ENCODE measurements at places on chromosomes 7 and 10.

- DNase-seq, result no peak
Measured at GRCh38 chr10:24707445-24707844, 16.2 kb downstream of the ARHGAP21 start.

GRCh38 chr10:105549731-105550130 lies 908.6 kb downstream of the SORCS3 start:
- DNase-seq, result no peak

GRCh38 chr7:50507898-50508470 lies 57.2 kb downstream of the DDC start:
- peak; percentile 99 for DNase-seq

- no peak for DNase-seq
Measured at GRCh38 chr10:75107756-75108683, 3.4 kb upstream of the SAMD8 start.

- DNase-seq, result no peak
Measured at GRCh38 chr7:17917842-17918241, 22.5 kb downstream of the SNX13 start.

GRCh38 chr10:31099664-31100063 lies 68.0 kb upstream of the ZNF438 start:
- DNase-seq, result no peak

- DNase-seq, result no peak
Measured at GRCh38 chr7:50693455-50694130, 89.1 kb downstream of the GRB10 start.

DNA sequence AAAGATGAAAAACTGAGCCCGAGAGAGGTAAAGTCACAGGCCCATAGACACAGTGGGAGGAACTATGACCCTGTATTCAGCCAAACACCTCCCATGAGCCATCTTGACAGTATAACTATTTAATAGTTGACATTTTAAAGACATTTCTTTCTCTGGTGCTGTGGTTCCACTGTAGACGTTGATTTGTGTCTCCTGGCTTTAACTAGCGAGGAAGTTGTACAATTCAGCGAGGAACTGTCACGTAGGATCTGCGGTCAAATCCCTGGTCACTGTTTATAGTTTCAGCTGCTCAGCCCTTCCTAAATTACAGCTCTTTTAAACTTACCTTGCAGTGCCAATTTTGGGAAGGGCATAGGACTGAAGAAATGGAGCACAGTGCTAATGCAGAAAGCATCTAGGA lies 7.1 kb upstream of the CELF2 start:
- DNase-seq, result no peak

DNA sequence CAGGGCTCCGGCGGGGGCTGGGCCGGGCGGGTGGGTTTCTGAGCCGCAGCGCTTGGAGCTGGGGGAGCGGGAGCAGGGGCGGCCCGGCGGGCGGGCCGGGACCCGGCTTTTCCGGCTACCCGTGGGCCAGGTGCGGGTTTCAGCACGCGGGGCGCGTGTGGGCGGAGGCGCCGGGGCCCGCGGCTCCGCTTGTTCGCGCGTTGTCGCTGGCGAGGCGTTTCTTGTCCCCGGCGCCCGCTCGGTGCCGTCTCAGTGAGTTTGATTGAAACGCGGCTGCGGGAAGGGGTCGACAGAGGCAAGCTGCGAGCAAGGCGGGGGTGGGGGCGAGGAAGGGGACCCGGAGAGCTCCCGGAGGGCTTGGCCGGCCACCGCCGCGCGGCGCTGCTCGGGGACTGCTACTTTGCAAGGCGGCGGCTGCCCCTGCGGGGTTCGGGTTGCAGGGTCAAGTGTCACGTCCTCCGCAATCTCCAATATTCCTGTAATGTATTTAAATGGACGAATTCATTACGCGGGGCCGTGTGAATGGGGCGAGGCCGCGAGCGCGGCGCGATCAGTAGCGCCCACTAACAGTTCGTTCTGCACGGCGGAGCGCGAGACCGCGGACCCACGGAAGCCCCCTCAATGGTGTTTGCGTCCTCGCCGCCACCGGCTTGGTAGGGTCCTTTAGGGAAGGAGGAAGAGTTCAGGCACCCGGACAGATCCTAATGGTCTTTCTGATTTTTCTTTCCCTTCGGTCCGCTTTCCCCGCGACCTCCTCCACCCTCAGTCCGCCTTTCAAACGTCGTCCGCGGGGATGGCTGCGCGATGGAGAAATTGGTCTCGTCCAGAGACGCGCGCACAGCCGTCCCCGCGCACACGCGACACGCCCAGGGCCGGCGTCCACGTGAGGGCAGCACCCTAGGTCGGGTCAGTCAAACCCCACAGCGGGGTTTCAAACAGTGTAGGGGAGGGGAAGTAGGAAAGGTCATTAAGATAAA lies 76.9 kb downstream of the INSIG1 start:
- DNase-seq, result no peak

DNA sequence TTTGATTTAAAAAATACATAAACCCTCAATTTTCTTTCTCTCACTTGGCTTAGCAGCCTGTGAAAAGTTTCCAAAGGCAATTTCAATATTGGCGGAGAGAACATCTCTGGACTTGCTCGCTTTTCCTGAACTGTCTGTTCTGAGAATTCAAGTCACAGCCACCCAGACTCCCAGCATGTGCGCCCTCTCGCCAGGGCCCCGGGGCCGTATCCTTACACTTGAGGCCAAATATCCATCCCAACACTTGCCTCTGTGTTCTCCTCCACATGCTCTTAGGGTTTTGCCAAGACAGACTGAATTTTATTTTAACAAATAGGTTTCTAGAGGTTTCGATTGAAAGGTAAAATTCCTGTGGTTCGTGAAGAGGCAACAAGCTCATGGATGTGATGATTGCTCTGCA lies 111.5 kb upstream of the GPR26 start:
- DNase-seq, result no peak

DNA sequence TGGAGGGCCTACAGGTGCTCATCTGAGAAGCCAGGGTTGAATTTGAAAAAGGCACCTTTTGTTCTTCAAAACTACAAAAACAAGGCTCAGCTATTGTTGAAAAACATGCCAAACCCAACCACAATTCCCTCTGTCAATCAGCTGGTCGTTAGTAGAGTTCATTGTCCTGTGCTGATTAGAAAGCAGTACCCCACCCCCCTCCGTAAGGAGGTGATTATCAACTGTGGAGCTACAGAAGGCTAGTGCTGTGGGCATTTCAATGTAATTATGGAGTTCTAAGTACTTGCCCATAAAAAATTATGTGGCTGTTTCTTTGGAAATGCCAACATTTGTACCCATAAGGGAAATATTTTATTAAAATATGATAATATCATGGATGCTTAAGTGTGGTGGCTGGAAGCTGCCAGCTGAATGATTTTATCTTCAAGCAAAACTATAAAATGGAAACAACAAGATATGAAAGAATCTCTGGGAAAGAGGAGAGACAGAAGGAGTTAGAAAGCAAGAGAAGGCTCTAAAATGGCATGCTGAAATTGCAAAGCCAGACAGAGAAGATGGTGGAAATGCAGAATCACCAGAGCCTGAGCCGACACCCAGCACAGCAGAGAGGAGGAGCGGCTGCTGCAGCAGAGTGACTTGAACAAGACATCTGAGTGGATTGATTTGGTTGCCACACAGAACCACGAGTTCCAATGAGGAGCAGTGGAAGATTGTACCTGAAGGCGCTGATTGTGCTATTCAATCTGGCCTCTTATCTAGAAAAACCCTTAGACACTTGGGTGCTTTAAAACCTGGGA lies 179.5 kb upstream of the LRGUK start:
- DNase-seq, result no peak

- DNase-seq, result no peak
Measured at GRCh38 chr7:121940918-121941317, 68.0 kb downstream of the PTPRZ1 start.

GRCh38 chr7:99004216-99004615 lies 125.9 kb downstream of the TRRAP start:
- DNase-seq, result no peak

- DNase-seq, result no peak
Measured at GRCh38 chr7:26195867-26196657, 4.5 kb downstream of the HNRNPA2B1 start.

DNA sequence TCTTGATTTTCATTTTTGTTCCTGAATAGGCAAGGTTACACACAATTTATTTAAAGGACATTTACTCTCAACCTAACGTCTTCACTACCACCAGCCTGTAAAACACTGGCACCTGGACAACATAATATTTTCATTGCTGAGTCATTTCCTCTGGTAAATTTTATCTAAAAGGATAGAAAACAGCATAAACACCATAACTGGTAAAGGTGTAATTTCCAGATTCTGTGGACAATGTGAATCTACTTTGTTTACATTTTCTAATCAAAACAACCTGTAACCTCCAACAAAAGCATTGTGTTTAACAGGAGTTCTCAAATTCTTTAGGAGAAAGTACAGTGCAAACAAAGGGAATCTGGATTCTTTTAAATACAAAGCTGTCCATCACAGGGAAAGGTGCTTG lies 472.0 kb upstream of the AKR1E2 start:
- DNase-seq, result no peak

- no peak for DNase-seq
Measured at GRCh38 chr7:18354108-18355085, 141.2 kb upstream of the HDAC9 start.

- no peak for DNase-seq
Measured at GRCh38 chr7:25255611-25256332, 27.5 kb upstream of the NPVF start.

- DNase-seq, result no peak
Measured at GRCh38 chr10:4847561-4848355, 21.8 kb downstream of the AKR1E2 start.
